ENCODE measurements at places on chromosomes 4 and X.
A peak's percentile ranks its signal among the peaks of the same experiment; 100 is the strongest.

- H3K27me3 ChIP-seq: no peaks in the 10 kb centered on the region
- DNase-seq: no peak
- H3K4me3 ChIP-seq: peak overlapping the region; percentile 98
- H3K4me1 ChIP-seq: peaks cover 40% of the 10 kb centered on the region
- no peaks in the 10 kb centered on the region for H3K36me3 ChIP-seq
Observed at GRCh38 chr4:6909970-6910339, 329 bp downstream of the TBC1D14 start.

DNA sequence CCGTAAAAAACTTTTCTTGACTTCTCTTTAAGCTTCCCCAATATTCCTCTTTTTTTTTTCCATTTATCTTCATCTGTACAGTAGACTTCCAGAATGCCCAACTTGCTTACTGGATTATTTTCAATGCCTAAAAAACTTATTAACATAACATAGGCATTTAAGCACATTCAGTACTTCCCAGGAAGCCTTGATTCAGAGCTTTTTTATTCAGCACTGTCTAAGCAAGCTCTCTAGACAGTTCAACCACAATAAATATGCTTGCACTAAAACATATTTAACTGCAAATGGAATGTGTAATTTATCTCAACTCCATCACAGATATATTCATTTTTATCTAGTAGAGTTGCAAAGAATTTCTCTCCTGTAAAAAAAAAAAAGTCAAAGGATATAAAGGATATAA, 997.8 kb downstream of the ARAP2 start:
- H3K4me3 ChIP-seq: no peak overlapping the region
- H3K27ac ChIP-seq: no peak overlapping the region

GRCh38 chr4:23005691-23006090, 313.0 kb downstream of the GBA3 start:
- DNase-seq: no peak
- H3K36me3 ChIP-seq: no peaks in the 10 kb centered on the region
- H3K4me1 ChIP-seq: no peaks in the 10 kb centered on the region

GRCh38 chr4:155822572-155822971, 43.5 kb downstream of the ASIC5 start:
- no peaks in the 10 kb centered on the region for H3K36me3 ChIP-seq
- H3K4me1 ChIP-seq: no peaks in the 10 kb centered on the region
- H3K27ac ChIP-seq: no peak overlapping the region
- no peaks in the 10 kb centered on the region for H3K27me3 ChIP-seq
- no peak overlapping the region for H3K4me3 ChIP-seq
- no peak for DNase-seq

- H3K36me3 ChIP-seq: no peaks in the 10 kb centered on the region
- H3K27ac ChIP-seq: no peak overlapping the region
- H3K4me1 ChIP-seq: peaks cover 34% of the 10 kb centered on the region
- H3K27me3 ChIP-seq: no peaks in the 10 kb centered on the region
- no peak overlapping the region for H3K4me3 ChIP-seq
- DNase-seq: no peak
Observed at GRCh38 chr4:156765277-156765676, 206.3 kb downstream of the PDGFC start.
